RCC 7860 (cell line): ENCODE measurements at places on chromosomes 7 and 10.

GRCh38 chr7:156327916-156328315 is 312.7 kb upstream of the RNF32 start:
- DNase-seq: no peak

GRCh38 chr7:32347244-32347828 is 142.8 kb downstream of the LSM5 start:
- DNase-seq: no peak

- peak; percentile 28 for DNase-seq
Observed at GRCh38 chr7:142301923-142302550, 44.2 kb upstream of the PRSS58 start.

- DNase-seq: no peak
Observed at GRCh38 chr7:68203251-68203650, 1206.6 kb downstream of the TYW1 start.

GRCh38 chr7:106729720-106730385 is 68.9 kb upstream of the CCDC71L start:
- DNase-seq: no peak

- DNase-seq: no peak
Observed at GRCh38 chr7:16984375-16984774, 102.6 kb upstream of the AGR3 start.

DNA sequence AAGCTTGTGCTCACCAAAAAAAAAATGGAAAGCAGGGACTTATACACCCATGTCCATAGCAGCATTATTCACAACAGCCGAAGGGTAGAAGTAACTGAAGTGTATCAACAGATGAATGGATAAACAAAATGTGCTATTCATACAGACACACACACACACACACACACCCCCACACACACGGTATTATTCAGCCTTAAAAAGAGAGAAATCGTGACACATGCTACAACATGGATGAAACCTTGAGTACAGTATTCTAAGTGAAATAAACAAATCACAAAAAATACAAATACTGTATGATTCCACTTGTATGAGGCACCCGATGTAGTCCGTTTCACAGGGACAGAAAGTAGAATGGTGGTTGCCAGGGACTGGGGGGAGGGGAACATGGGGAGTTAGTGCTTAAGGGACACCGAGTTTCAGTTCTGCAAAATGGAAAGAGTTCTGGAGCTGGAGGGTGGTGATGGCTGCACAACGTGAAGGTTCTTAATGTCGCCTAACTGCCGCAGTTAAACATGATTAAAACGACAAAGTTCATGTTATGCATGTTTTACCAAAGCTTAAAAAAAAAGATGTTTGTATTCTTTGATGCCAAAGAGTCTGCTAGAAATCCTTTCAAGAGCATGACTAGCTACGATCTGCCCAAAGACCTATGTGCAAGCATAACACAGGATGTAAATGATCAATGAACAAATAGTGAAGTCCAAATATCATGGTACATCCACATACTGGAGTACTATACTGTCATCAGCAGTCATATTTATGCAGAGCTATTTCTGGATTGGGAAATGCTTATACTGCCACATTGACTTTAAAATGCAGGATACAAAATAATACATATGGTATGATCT is 7.2 kb downstream of the TNS3 start:
- DNase-seq: no peak

GRCh38 chr7:105448181-105448580 is 59.5 kb upstream of the SRPK2 start:
- no peak for DNase-seq

- no peak for DNase-seq
Observed at GRCh38 chr7:83824214-83824613, 175.3 kb upstream of the SEMA3E start.
